ENCODE measurements at places on chromosomes 11 and 22. TPM values are rescaled to one million over a fixed set of nuclear protein-coding genes. Genes with fewer than 3 reads are reported as not detected.

The PC gene
- total RNA-seq = 15.9 TPM

GRCh38 chr22:39221999-39222686 lies 22.6 kb downstream of the PDGFB start:
- DNase-seq = no peak
- H3K27me3 ChIP-seq = peaks cover 9% of the 10 kb centered on the region
- H3K4me1 ChIP-seq = peaks cover 5% of the 10 kb centered on the region

The OR51B5 gene
- total RNA-seq = not detected

GRCh38 chr11:1564535-1565172 lies 7.4 kb downstream of the DUSP8 start:
- no peak overlapping the region for H3K4me3 ChIP-seq
- H3K36me3 ChIP-seq = no peaks in the 10 kb centered on the region
- DNase-seq = no peak
- H3K27me3 ChIP-seq = peaks cover 5% of the 10 kb centered on the region

The CLTCL1 gene
- 0.64 TPM for total RNA-seq

DNA sequence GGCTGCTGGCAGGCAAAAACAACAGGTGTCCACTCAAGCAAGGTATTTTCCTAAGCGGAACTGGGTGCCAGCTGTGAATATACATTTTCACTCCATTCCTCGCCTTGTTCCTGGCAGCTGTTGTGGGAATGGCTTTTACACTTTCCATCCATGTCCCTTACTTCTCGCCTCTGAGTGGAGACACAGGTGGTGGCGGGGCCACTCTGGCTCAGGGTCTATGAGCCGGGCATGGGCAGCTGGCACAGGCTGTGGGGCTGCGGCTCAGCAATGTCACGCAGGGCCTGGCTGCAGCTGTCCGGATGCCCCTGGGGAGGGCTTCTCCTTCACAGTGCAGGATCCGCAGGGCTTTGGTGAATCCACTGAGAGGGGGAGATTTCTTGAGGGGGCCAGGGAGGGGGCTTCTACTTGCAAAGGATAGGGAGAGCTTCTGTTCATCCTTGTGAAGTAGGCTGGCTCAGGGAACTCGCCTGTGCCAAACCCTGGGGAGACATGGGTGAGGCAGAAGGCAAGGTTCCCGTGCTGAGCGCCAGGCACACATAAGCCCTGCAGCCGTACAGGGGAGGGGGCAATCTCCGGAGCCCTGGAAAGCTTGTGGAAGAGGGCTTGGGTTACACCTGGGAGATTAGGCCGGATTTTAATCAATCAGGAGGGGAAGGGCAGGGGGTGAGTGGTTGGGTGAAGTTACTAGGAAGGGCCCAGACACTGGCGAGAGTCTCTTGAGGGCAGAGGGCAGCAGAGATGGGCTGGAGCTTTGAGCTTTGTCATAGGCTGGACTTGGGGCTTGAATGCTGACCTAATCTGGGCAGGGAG lies 45.7 kb downstream of the KCNQ1OT1 start:
- no peak overlapping the region for H3K4me3 ChIP-seq
- DNase-seq = no peak
- peaks cover 3% of the 10 kb centered on the region for H3K36me3 ChIP-seq
- H3K27ac ChIP-seq = no peak overlapping the region
- H3K27me3 ChIP-seq = no peaks in the 10 kb centered on the region

- H3K27ac ChIP-seq = peak overlapping the region; percentile 29
- no peak for DNase-seq
- no peaks in the 10 kb centered on the region for H3K27me3 ChIP-seq
- H3K36me3 ChIP-seq = peaks cover 38% of the 10 kb centered on the region
- peaks cover 50% of the 10 kb centered on the region for H3K4me1 ChIP-seq
These were observed 24.2 kb downstream of the UBE2L3 start for GRCh38 chr22:21591695-21592094.

The AQP11 gene
- 0.18 TPM for total RNA-seq

The C11orf21 gene
- 2.3 TPM for total RNA-seq

The PKNOX2 gene
- not detected for total RNA-seq

The ACP2 gene
- total RNA-seq = 31.8 TPM

DNA sequence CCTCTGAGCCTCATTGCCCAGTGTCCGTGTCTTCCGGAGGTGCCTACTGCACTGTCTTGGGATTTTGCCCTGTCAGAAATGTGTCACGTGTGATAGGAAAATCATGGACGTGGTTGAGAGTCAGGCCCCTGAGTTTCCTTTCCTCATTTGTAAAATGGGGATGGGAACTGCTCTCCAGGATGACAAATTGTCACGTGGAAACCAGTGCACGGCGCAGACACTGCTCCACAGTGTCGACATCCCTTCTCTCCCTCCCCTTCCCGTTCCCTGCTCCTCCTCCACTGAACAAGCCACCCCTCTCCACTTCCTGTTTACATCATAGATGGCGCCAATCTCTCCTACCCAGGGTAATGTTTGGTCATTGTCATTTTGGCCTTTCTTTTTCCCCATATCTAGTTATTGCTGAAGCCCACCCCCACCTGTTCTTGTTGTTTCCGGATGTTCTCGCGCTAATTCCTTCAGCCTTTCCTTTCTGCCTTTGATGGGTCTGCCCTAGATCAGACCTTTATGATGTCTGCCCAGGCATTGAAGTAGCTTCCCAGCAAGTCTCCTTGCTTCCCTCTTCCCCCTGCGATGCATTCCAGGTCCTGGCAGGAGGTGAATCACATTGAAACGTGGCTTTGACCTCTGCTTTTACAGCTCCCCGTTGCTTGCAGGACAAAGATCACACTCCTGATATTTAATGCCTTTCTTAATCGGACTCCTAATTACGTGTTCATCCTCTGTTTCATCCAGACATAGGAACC lies 91.8 kb downstream of the TBC1D22A start:
- H3K4me1 ChIP-seq = peaks cover 11% of the 10 kb centered on the region
- no peak for DNase-seq
- H3K36me3 ChIP-seq = peaks cover 12% of the 10 kb centered on the region
- no peaks in the 10 kb centered on the region for H3K27me3 ChIP-seq
- no peak overlapping the region for H3K27ac ChIP-seq

The MS4A14 gene
- total RNA-seq = not detected
